ENCODE measurements at places on chromosomes 11 and 22.

- peak; percentile 36 for DNase-seq
Measured at GRCh38 chr22:17388235-17388634, 19.0 kb downstream of the CECR2 start.

GRCh38 chr11:109490953-109491635 is 69.1 kb downstream of the C11orf87 start:
- no peak for DNase-seq

DNA sequence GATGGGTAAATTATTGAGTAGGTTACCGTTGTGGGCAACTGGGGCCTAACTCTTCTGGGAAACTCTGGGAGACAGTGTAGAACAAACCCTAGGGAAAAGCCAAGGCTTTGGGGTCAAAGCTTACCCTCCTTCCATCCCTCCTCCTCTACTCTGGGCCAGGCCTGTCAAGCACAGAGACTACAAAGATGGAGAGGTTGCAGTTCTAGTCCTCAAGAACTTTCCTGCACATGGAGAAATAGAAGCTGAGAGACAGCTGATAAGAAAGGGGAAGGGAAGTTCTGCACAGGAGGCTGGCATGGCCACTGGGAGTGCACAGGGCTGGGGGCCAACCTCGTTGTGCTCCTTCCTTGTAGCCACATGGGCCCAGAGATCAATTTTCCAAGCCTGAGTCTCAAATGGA is 67.2 kb upstream of the ALX4 start:
- DNase-seq: no peak

- DNase-seq: peak; percentile 78
Measured at GRCh38 chr22:17578136-17578754, 14.9 kb downstream of the SLC25A18 start.

GRCh38 chr11:10529279-10529678 is 11.7 kb downstream of the RNF141 start:
- no peak for DNase-seq

DNA sequence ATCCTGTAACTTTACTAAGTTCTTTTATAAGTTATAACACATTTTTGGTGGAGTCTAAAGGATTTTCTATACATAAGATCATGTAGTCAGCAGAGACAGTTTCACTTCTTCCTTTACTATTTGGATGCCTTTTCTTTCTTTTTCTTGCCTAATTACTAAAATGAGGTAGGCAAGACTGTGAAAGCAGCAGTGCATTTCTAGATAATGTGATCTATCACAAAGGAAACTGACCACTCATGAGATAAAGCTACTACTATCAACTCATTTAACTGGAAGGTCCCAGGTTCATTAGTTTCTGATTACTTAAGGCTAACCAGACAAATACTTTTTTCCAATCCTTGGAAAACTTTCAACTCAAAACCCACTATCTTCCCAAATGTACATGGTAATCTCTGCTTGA is 196.2 kb upstream of the E2F8 start:
- DNase-seq: no peak

DNA sequence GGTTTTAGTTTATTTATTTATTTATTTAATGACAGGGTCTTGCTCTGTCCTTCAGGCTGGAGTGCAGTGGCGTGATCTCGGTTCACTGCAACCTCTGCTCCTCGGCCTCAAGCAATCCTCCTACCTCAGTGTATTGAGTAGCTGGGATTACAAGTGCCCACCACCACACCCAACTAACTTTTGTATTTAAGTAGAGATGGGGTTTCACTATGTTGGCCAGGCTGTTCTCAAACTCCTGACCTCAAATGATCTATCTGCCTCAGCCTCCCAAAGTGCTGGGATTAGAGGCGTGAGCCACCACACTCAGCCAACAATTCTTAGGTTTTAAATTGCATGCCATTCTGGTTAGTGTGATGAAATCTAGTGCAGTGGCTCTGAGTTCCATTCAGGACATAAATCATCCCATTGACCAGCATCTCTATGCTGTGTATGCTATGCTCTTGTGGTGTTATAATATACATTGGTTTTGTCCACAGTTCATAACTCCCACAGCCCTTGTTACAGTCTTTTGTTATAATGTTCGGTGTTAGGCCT is 28.5 kb downstream of the ZNF280B start:
- DNase-seq: no peak

GRCh38 chr11:12743834-12744449 is 69.7 kb downstream of the TEAD1 start:
- no peak for DNase-seq

DNA sequence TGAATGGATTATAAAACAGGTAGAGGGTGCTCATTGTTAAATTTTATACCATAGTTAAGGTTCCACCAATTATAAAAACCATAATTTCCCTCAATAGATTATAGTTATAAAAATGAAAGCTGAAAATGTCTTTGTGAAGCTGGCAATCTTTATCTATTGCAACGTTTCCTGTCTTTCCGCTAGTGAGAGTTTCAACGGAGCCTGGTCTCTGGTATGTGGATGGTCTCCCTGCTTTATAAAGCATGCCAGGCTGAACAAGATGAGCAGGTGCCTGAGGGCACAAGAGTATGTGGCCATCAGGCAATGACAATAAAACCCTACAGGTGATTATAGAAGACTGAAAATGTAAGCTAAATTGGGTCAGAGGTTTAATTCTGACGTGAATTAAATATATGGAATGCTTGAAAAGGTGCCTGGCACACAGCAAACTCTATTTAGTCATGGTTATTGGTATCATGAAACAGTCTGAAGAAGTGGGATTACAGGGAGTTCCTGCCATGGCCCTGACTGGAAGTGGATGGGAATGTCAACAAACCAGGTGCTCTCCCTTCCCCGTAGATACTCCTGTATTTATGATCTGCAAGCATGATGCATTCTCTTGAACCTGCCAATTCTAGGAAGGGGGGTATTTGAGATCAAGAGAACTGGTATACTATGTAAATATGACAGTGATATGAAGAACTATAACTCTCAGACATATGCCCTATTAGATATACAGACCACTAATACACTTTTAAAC is 115.7 kb downstream of the ENTHD1 start:
- no peak for DNase-seq

GRCh38 chr11:15707194-15707593 is 592.5 kb downstream of the INSC start:
- no peak for DNase-seq

DNA sequence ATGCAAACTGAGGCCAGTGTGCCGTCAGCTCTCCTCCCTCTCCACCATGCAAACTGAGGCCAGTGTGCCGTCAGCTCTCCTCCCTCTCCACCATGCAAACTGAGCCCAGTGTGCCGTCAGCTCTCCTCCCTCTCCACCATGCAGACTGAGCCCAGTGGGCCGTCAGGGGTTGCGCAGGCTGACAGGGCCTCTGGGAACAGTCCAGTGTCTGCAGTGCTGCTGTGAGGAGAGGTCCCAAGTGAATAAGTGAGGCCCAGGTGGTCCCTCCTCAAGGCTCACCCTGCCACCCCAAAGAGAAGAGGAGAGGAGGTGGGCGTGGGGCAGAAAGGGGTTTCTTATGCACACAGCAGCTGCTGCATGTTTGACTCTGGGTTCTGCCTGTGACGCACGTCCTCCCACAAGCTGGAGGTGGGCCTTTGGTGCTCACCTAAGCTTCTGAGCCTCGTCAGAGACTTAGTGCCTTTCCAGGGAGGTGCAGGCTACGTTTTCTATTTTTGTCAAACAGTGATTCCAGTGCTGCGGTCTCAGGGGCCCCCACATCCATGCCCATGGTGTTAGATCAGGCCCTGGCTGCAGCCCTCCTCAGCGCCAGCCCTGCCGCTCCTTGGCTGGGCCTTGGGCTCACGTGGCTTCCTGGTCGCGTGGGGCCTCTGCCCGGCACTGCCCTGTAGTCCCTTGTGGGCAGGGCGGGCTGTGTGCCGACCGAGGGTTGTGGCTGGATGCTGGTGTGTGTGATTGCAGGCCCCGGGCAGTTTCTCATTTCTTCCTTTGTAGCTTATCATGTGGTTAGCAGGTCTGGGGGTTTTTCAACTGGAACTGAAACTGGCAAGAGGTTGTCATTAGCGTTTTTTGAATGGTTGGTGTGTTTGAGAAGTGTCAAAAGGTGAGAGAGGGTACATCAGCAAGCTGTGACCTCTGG is 7.1 kb downstream of the TPCN2 start:
- DNase-seq: peak; percentile 28

GRCh38 chr11:72718101-72718501 is 34.1 kb downstream of the ARAP1 start:
- DNase-seq: peak; percentile 67

DNA sequence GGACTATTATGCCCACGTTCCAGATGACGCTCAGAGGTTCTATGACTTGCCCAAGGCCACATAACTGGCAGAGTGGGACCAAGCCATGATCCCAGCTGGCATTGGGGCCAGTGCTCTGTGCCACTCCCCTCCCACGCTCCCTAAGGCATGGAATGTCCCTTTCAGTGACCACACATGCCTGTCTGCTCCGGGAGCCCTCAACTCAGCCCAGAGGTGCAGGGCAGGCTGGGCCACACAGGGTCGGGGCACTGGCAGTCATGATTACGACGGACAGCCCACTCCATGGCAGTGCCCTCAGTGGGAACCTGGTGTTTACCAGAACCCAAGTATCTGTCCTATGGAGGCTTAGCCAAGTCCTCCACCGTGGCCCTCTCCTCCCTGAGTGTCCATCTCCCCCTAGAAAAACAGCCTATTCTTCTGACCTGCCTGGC is 10.0 kb downstream of the RHBDD3 start:
- no peak for DNase-seq

GRCh38 chr11:63508009-63508408 is 2.1 kb downstream of the LGALS12 start:
- no peak for DNase-seq

DNA sequence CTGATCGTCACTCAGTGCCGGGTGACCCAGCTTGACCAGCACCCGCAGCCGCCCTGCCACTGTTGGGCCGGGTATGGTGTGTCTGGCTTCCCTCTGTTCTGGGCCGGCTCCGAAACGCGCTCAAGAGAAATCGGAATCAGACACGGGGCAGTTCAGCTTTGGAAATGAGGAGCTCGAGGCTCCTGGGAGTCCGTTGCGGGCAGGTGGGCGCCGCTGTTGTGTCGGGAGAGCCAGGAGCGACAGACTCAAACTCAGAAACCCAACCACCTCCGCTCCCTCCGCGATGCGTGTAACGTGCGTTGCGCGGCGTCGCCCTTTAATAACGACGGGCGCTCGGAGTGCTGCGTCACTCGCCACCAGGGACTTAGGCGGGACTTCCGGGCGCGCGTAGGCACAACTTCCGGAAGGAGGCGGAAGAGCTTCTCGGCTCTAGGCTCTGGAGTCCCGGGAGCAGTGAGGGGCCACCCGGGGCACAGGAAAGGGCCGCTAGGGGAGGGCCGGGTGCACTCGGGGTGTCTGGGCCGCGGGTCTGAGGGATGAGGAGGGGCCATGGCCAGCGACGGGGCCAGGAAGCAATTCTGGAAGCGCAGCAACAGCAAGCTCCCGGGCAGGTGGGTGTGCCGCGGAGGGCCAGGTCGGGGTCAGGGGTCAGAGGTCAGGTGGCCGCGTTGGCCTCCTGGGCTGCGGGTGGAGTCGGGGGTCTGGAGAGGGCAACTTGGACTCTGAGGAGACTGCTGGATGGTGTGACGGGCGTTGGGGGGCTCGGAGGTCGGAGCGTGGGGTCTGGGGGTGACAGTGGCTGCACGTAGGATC is at the start of gene TBC1D22A:
Gene TBC1D22A, plus strand, starts transcription at position 413 of the 813 bp plus-strand sequence. Its CDS starts 137 bp downstream, at position 550.
- peak; percentile 96 for DNase-seq

GRCh38 chr11:123580557-123581275 is 73.7 kb downstream of the SCN3B start:
- peak; percentile 69 for DNase-seq

DNA sequence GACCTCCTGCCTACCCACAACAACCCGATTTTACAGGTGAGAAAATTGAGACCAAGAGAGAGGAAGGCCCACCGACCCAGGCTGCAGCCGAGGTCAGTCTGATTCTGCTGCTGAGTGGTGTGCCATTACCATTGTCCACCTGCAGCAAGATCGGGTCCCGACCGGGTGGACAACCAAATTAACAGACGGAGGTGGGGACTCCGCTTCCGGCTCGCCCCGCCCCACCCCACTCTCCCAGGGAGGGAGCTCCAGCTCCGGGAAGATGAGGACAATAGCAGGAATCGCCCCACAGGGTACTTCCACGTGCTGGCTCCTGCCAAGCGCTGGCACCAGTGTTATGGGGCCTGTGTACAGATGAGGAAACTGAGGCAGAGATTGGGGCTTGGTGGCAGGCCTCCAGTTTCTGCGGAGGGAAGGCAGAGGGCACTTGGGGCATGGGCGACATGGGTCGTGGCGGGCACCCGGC is 425 bp upstream of the KDELR3 start:
- no peak for DNase-seq

DNA sequence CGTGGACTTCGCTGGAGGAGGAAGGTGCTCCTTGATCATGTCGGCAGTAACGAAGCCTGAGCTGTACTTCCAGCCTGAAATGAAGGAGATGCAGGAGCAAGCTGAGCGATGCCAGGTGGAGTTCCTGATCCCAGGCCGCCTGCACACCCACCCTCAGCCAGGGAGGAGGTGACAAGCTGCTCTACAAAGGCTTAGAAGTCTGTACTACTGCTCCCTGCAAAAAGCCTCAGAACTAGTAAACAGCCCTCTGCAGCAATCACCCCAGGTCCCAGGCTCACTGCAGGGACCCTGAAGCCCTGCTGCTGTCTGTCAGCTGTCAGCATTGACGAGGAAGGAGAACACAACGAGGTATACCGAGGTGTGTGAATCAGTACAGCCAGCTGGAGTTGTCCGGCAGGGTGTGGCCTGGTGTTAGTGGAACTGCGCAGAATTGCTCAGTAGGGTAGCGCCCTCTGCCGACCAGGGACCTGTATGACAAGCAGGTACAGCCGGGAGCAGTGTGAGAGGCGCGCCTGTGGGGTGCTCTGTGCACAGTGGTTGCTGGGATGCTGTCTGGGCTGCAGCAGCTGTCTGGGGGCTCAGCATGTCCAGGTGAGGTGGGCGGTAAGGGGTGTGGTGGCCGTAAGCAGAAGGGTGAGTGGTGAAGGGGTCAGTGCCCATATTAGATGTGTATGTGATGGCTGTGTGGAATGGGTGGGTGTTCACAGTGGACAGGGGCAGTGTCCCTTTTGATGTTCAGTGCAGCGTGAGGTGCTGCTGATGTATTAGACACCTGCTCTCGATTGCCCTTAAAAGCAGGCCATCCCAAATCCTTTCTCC is 7.6 kb downstream of the CYB5R2 start:
- peak; percentile 77 for DNase-seq

GRCh38 chr11:133995066-133995465 is 38.3 kb upstream of the IGSF9B start:
- no peak for DNase-seq

DNA sequence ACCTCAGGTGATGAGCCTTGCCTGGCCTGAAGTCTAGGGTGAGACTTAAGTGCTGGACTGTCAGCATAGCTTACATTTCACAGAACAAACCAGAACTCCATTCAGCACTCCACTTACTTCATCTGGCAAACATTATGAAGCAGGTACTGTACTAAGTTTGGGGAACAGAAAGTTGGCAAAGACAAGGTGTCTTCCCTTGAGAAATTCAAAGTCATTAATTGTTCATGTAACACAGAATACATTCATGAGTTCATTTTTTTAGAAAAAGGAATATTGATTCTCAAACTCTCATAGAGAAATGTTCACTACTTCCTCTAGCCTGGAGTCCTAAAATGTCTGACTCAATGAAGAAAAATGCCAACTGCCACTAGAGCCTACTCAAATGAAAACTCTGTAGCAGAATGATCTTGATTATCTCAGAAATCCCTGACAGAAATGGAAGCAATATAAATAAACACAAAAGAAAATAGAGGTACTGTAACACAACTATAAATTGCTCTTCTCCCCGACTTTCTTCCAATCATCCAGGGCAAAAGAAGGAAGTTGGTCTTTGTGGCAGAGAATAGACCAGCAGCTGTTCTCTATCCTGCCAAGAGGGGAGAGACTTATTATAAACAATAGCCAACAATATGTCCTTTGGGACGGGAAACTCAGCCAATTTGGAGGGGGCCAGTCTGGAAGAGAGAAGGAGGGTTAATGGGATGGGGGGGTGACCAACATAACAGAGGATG is 129.2 kb upstream of the MTMR2 start:
- DNase-seq: no peak

Data from Daoy (cell line).